NCI-H1930 (cell line): ENCODE measurements at places on chromosomes 4 and X.

- DNase-seq = no peak
Observed at GRCh38 chr4:45423896-45424295, 697.5 kb upstream of the GNPDA2 start.

GRCh38 chr4:181261279-181261678 lies 981.9 kb upstream of the TENM3 start:
- DNase-seq = no peak

- DNase-seq = no peak
Observed at GRCh38 chr4:164955107-164955805, 22.2 kb downstream of the TRIM61 start.

- DNase-seq = no peak
Observed at GRCh38 chr4:54661686-54662085, 3.9 kb downstream of the KIT start.

DNA sequence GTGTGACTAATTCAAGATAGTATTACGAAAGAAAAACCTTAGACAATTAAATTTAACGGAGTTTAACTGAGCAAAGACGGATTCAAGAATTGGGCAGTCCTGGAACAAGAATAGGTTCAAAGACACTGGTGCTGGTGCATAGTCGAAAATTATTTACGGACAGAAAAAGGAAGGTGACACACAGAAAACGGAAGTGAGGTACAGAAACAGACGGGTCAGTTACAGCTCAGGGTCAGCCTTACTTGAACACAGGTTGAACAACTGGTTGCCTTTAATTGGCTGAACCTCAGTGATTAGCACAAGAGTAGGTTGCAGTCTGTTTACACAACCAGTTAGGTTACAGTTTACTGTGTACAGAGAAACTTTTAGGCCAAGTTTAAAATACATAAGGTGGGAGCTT lies 31.5 kb downstream of the KLHL8 start:
- DNase-seq = no peak

- DNase-seq = peak; percentile 11
Observed at GRCh38 chr4:132530861-132531260, 618.2 kb upstream of the PCDH10 start.

DNA sequence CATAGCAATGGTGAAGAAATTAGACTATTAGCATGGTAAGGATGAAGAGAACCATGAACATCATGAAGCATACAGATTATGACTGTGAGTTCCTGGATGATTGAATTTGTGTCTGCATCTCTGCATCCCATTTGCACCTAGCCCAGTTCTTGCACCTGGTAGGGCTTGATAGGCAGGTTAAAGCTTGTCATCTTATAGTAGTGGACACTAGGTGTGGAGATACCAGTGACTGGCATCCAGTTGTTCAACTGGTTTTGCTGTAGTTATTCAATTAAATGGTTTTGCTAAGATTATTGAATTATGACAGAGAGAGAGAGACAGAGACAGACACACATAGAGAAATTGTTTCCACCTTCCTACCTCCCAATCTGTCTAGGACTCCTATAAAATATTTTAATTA lies 5.0 kb downstream of the ADH7 start:
- DNase-seq = no peak

GRCh38 chr4:119080721-119081541 lies 54.7 kb upstream of the MYOZ2 start:
- no peak for DNase-seq

DNA sequence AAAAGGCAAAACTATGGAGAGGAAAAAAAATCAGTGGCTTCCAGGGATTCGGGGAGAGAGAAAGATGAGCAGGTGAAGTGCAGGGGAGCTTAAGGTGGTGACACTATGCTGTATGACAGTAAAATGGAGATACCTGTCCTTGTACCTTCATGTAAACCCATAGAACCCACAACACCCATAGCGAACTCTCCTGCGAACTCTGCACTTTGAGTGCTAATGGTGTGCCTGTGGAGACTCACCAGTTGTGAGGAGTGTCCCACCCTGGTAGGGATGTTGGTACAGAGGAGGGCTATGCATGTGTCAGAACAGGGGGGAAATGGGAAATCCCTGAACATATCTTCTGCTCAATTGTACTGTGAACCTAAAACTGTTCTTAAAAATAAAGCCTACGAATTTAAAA lies 42.8 kb downstream of the HMX1 start:
- DNase-seq = no peak

- no peak for DNase-seq
Observed at GRCh38 chrX:38701073-38701472, 100.2 kb upstream of the MID1IP1 start.

GRCh38 chr4:37794056-37794455 lies 32.4 kb upstream of the PGM2 start:
- DNase-seq = no peak

GRCh38 chr4:147786531-147786930 lies 54.6 kb downstream of the ARHGAP10 start:
- no peak for DNase-seq

DNA sequence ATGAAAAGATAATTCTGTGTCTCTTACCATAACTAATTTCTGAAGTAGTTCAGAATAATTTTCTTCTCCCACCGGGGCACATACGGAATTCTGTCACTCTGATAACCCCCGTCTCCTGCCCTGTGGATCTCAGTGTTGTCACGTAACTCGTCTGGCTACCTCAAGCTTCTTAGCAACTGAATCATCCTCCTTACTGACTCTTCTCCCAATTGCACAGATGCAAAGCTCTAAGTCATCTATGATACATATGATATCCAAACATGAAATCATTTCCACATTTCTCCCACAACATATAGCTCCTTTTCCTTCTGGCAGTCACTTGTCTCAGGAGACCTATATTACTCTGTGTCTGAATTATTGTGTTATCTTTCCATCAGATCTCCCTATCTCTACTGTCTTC lies 1043.1 kb upstream of the TENM3 start:
- no peak for DNase-seq

GRCh38 chr4:138894709-138895108 lies 120.9 kb upstream of the NOCT start:
- no peak for DNase-seq

- DNase-seq = no peak
Observed at GRCh38 chr4:147785129-147785528, 53.2 kb downstream of the ARHGAP10 start.

DNA sequence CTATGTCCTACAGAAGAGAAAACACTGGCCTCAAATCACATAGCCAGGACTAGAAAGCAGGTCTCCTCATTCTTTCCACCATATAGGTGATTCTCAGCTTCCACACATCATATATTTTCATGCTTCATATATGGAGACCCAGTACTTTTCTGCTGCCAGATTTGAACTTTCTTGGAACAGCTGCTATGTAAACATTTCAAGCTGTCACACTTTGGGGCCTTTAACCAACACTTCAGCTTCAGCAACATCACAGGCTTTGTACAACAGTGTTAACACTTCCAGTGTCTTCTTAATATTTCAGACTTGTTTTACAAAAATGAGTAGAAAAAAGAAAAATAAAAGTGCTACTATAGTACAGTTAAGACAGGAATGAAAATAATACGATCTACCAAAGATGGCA lies 12.6 kb downstream of the SH3RF1 start:
- no peak for DNase-seq

- DNase-seq = no peak
Observed at GRCh38 chr4:105279314-105279713, 132.6 kb downstream of the TET2 start.

- no peak for DNase-seq
Observed at GRCh38 chr4:74282926-74283325, 25.3 kb upstream of the EPGN start.

DNA sequence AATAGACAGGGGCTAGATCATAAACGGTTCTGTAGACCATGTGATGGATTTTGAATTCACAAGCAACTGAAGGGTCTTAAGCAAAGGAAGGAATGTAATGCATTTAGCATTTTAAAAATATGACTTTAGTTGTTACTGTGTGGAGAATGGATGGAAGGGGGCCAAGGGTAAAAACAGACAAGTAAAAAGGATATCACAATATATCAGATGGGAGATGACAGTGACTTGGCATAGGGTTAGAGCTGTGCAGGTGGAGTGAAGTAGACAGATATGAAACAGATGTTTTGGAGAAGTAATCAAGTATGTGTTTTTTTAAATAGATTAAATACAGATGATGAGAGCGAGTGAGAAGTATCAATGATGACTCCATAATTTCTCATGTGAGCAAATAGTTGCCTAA lies 1116.0 kb upstream of the TENM3 start:
- DNase-seq = no peak

DNA sequence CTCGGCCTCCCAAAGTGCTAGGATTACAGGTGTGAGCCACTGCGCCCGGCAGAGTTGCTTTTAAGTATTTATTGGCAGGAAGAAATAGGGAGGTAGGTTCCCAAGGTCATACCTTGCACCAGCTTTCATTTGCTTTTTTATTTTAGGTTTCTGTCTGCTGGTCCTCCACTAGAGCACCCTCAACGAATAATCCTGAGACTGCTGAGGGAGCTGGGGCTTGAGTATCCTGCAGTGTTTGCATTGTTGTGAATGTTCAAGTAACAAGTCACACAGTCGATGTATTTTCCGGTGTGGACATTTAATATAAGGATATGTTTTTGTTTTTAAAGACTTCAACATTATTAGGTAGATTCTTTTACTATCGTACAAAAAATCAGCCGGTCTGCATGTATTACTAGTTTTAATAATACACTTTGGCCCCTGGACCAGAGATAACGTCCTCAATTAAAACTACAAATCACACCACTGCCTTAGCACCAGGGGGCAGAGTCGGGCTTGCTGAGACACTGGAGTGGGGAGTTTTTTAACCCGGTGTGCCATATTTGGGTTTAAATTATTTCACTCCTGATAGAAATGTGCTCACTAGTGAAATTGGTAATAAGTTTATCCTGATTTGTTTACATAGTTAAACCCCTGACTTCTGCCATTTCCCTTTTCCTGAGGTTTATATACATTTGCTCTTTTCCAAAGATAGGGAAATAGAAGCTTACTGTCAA lies 11.6 kb downstream of the SMIM20 start:
- DNase-seq = peak; percentile 50

- no peak for DNase-seq
Observed at GRCh38 chrX:153828723-153829548, 1.4 kb downstream of the PDZD4 start.

DNA sequence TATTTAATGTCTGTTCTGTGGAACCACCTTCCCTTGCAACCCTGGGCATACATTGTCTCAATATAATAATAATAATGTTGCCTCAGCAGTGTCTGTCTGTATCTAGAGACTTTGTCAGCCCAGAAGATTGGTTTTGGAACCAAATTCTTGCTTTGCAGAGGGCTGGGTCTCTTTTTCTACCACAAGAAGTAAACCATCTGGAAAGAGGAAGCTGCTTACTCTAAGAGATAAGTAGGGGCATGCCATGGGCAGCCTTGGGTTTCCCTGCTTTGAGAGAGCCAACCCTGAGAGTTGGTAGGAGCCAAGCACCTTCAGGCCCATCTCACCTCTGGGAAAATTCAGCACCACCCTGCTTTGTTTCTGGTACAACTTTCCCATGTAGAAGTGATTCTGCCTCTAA lies 27.0 kb downstream of the TMEM31 start:
- no peak for DNase-seq

DNA sequence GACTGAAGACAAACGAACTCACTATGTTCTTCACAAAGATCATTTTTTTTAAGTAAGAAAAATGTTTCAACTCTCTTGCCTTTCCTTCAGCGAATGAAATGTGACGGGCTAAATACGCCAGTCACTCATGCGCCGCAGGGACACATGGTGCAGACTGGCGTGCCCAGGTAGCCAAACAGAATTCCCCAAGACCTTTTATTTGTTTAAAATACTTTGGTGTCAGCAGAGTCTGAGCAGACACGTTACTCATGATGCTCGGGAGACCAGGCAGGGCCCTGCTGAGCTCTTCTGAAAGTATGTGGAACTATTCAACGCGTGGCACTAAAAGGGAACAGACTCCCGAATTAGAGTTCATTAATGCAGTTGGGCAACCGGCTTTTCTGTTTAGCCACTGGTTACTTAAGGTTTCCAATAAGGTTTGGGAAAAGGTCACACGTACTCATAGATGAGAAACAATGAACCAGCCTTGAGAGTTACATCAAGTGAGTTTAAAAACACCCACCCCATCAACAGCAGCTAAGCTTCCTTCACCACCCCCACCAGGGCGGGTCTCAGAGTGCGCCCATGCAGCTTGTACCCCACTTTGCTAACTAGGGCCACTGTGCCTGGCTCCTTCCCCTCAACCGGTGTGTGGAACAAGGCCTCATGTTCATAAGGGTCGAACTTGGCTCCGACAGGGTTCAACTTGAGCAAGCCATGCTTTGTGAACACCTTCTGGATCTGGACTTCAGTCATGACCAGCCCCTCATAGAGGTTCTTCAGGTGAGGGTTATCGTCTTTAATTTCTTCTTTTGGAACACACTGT lies 7.3 kb downstream of the GRPEL1 start:
- DNase-seq = no peak

- no peak for DNase-seq
Observed at GRCh38 chrX:802846-803245, 172.3 kb downstream of the SHOX start.

DNA sequence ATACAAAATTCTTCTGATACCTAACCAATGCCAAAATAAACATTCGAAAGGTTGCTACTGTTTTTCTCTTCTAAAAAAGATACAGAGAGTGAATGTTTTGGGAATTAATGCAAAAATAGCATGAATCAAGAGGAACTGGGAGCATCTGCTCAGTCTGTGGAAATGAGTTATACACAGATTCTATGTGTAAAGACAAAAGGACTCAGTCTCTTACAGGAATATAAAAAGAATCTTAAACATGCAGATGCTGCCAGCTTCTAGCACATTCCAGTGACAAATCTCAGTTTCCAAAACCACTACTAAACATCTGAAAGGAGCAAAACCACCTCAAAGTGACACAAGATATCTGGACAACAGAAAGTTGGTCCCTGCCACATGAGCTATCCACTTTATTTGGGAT lies 55.0 kb downstream of the PAPSS1 start:
- DNase-seq = no peak

DNA sequence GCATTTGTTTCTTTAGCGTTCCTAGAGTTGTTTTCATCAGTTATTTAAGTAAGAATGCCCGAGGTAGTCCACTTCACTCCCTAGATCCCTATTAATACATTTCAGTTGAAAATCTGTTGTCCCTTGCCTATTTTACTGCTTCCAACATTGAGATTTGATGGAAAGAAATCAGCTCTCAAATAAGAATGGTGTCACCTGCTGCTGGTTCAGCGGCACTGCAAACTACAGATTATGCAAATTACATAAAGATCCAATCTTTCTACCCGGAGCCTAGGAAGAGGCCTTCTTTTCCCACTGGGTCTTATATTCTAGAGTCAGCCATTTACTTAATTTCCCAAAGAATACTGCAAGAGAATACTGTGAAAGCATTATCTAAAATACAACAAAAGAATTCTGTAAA lies 597.6 kb upstream of the MAGEB2 start:
- no peak for DNase-seq

DNA sequence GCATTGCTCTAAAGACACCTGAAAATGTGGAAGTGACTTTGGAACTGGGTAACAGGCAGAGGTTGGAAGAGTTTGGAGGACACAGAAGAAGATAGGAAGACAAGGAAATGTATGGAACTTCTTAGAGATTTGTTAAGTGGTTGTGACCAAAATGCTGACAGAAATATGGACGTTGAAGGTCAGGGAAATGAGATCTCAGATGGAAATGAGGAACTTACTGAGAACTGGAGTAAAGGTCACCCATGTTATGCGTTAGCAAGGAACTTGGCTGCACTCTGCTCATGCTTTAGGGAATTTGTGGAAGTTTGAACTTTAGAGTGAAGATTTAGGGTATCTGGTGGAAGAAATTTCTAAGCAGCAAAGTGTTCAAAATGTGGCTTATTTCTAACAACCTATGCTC lies 99.4 kb downstream of the FAM13A start:
- DNase-seq = no peak

GRCh38 chr4:119679251-119679650 lies 50.6 kb upstream of the PDE5A start:
- no peak for DNase-seq

GRCh38 chr4:140697709-140698560 lies 58.2 kb downstream of the TBC1D9 start:
- no peak for DNase-seq
